ENCODE measurements at places on chromosomes 3 and 15.

GRCh38 chr15:87901008-87901407 lies 355.5 kb downstream of the NTRK3 start:
- no peak for DNase-seq

DNA sequence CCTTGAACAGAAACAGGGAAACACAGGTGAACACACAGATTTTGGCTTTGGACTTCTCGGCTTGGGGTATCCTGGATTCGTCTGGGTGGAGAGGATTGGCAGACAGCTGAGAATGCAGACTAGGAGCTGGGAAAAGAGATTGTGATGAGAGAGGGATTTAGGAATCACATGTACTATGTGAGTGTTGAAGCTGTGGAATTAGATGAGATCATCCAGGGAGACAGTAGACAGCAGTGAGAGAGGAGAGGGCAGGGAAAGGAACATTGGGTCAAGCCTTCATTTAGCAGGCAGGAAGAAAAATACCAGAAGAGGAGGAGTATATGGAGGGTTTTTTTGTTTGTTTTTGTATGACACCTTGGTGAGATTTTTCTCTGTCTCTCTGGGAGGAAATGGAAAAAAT lies 262.1 kb upstream of the TBL1XR1 start:
- no peak for DNase-seq

DNA sequence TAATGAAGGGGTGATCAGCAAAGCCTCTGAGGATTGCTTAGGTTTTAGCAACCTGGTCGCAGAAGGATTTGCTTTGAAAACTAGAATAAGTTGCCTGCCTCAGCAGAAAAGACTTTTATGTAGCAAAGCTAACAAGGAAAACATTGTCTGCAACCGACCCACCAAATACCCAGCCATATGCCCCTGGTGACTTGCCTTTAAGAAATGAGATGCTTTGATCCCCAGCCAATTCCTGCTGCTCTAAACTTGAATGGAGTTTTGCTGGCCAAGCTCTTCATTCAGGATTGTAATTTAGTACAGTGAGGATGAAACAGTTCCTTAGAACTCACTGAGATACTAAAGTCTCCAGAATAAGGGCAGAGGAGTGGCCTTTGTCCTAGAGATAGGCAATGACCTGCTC lies 139.8 kb upstream of the PROK2 start:
- DNase-seq, result no peak

DNA sequence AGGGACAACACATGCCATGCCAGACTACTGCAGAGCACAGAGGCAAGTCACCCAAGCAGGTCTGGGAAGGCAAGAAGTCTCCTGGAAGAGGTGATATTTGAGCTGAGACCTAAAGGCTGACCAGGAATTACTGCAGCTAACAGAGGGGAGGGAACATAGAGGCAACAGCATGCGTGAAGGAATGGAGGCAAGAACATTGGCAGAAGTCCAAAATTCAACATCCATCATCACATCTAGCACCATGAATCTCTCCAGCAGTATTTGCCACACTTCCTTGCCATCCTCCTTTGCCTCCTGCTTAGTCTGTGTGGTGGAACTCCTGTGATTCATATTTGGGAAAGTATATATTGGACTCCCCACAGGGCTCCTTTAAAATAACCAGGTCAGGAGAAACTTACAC lies 870 bp upstream of the TSEN2 start:
- no peak for DNase-seq

DNA sequence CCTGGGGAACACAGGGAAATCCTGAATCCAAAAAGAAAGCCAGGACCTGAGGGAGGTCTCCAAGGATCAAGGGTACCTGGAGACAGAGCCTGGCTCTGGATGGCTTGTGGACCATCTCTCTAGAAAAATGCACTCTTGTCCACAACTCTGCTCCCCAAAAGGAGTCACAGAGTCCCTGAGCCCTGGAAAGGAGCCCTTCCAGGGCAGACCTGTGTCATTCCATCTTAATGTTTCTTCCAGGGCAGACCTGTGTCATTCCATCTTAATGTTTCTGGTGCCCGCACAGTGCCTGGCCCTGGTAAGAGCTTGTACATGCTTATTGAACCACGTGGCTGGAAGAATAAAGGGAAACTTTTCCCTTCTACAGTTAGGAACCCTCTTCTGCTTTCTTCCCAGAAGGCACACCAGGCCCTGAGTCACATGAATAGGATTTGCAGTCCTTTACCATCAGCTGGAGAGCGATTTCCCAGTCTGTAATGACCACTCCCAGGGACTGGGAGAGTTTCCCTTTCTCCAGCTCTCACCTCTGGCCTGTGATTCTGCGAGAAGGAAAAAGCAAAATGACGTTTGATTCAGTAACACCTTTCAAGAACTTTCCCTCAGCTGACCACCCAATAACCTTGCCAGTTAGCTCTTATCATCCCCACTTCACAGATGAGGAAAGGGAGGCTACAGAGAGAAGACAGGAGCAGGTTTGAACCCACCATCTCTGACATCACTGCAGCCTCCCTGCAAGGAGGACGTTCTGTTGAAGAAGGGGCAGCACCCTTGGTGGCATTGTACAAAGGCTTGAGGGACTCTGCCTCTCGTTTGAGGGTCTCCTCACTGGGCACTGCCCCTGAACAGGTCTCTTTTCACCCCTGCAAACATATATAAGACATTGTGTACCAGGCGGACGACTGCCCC lies 35.8 kb upstream of the SLCO2A1 start:
- DNase-seq, result no peak

DNA sequence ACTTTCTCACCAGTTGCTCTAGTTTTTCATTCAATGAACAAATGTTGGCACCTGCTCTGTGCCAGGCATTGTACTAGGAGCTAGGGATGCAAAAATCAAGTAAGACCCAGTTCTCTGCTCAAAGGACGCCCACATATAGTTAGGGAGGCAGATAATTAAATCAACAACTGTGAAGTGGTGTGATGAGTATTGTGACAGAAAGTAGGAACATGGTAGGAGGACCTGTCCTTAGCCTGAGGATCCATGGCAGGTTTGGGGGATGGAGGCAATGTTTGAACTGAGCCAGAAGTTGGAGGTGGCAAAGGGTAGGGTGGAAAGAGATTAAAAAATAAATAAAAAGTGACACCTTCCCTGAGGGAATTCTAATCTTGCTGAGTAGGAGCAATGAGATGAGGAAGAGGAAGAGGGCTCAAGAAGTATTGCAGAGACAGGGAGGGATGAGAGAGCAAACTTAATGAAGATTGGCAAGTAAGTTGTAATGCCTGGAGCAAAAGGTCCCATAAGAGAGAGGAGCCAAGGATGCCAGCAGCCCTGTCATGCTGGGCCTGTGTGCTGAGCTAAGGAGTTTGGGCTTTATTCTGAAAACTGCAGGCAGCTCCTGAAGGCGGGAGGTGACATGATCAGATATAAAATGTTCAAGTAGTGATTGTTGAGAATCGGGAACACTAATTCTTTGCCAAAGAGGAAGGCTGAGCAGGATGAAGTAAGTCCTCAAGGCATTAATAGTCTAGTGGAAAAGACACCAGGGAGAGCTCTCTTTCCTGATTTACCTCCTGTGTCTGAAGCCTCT lies 184.3 kb upstream of the PPP2R3A start:
- no peak for DNase-seq

- DNase-seq, result no peak
These were observed 4.7 kb downstream of the KBTBD13 start for GRCh38 chr15:65081270-65081669.

DNA sequence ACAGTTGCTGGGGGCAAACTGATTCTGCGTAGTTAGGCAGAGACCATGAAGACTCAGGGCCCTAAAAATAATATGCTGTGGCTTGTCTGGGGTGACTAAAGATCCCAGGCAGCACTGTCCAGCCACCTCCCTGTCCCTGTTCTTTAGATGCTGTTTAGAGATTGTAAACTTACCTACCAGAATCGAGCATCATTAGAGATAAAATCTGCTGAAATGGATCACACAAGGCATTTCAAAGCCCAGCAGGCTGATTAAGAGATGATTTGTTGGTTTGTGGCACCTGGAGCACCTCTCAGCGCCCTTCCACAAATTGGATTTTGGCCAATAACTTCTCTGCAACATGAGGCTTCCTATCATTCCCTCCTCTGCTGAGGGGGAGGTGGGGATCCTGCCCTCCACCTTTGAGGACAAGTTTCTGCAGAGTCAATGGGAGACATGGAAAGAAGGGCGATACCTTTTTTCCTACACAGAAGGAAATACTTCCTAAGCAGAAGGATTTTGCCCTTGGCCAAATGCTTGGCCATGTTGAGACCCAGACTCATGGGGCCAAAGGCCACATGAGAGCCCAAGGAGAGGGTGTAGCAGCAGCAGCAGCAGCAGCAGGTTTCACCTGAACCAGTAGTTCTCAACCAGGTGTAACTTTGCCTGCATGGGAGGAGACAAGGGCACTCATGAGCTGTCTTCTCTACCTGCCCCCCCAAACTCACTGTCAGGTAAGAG lies 37.5 kb downstream of the SEMA5B start:
- DNase-seq, result no peak

GRCh38 chr3:134793562-134793961 lies 1.5 kb upstream of the EPHB1 start:
- DNase-seq, result no peak

DNA sequence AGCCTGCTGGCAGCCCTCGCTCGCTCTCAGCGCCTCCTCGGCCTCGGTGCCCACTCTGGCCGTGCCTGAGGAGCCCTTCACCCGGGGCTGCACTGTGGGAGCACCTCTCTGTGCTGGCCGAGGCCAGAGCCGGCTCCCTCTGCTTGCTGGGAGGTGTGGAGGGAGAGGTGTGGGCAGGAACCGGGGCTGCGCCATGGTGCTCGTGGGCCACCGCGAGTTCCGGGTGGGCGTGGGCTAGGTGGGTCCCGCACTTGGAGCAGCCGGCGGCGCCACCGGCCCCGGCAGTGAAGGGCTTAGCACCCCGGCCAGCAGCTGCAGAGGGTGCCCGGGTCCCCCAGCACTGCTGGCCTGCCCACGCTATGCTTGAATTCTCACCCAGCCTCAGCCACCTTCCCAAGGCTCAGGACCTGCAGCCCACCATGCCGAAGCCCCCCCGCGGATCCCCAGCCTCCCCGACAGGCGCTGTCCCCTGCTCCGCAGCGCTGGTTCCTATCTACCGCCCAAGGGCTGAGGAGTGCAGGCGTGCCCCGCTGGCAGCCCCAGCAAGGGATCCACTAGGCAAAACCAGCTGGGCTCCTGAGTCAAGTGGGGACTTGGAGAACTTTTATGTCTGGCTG lies 863.3 kb downstream of the IGSF11 start:
- no peak for DNase-seq

DNA sequence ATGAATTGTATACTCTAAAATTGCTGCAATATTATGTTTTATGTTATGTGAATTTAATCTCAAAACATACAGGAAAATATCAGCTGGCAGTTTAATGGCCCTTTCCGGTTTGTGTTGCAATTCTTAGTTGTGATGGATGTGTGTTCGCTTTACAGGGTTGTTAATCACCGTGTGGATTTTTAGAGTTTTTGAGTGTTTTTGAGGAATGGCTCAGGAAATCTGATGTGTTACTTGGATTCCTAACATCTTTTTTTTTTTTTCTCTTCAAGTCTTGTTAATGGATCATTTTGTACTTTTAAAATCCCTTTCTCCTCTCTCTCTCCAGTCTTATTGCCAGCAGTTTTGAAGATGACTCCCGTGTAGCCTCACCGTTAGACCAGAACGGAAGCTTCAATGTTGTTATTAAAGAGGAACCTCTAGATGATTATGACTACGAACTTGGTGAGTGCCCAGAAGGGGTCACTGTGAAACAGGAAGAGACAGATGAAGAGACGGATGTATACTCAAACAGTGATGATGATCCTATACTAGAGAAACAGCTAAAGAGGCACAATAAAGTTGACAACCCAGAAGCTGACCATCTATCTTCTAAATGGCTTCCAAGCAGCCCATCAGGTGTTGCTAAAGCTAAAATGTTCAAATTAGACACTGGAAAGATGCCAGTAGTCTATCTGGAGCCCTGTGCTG lies 35.7 kb downstream of the MGA start:
- no peak for DNase-seq

GRCh38 chr3:124118397-124118796 lies 126.5 kb upstream of the ROPN1 start:
- DNase-seq, result no peak

DNA sequence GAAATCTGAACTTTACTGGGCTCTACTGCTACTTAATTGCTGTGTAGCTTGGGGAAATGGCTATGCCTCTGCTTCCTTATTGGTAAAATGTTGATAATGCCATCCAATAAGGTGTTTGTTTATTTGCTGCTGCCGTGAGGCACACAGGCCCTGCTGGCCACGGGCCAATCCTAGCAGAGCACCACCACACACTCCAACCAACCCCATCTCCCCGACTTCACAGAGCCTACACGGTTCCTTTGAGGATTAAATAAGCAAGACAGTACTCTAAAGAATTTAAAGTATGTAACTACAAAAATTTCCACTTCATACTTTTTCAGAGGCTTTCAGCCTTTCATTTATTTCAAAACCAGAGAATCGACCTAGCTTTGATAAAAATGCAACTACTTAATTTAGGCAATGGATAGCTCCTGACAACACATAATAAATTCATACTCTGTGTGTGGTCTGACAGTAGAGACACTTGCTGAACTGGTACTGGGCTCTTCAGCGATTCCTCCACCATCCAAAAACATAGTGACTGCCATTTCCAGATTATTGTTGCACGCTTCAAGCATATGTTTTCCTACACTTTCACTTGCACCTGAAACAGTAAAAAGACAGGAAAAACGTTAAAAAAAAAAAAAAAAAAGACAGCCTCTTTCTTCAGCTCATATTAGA lies 25.3 kb downstream of the UBXN7 start:
- DNase-seq, result no peak

All from stimulated activated CD4-positive, alpha-beta T cell treated with anti-CD3 and anti-CD28 coated beads, Interleukin-15, amount 100 ng/mL, for 1 hour (primary cell).